ENCODE measurements at places on chromosomes 1 and 21. TPM values are rescaled to one million over a fixed set of nuclear protein-coding genes. Genes with fewer than 3 reads are reported as not detected.

CBR1 gene
- 369 TPM for total RNA-seq

ERG gene
- total RNA-seq: 20.9 TPM

SIK1 gene
- total RNA-seq: 93.5 TPM

PDZK1 gene
- total RNA-seq: 0.49 TPM

XPR1 gene
- 12.0 TPM for total RNA-seq

CAMK2N1 gene
- total RNA-seq: 18.9 TPM

AMY1B gene
- total RNA-seq: not detected

FAM151A gene
- not detected for total RNA-seq

FAM177B gene
- not detected for total RNA-seq

ENAH gene
- total RNA-seq: 62.4 TPM

DNA sequence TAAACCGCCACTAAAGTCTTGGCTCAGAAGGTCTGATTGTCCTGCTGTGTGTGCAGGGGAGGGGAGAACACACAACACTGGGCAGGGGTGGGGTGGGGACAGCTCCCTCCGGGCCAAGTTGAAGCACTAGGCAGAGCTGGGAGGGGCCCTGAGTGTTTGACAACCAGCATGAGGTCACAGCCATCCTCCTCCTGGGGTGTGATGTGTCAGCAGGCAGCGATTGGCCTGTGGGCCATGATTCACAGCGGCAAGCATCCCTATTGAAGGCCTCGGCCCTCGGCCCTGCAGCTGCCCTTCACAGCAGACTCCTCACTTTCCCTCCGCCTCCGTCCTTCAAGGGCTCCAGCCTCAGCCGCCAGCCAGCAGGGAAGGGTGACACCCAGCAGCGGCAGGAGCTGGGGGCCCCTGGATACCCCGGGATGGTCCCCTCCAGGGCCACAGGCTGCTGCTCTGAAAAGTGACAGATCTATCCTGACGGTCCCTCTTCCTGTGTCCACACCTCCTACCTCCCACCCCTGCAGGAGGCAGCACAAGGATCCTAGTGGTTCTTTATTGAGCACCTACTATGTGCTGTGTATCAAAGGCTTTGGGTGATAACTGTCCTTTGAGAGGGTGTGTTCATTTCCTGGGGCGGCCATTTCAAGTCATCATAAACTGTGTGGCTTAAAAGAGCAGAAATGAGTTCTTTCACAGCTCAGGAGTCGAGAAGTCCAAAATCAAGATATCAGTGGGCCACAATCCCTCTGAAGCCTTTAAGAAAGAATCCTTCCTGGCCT is 66.0 kb upstream of the SLC25A33 start:
- H3K4me3 ChIP-seq: no peak overlapping the region
- peak; percentile 97 for DNase-seq
- peak overlapping the region; percentile 88 for H3K27ac ChIP-seq
- H3K4me1 ChIP-seq: peaks cover 43% of the 10 kb centered on the region
- no peaks in the 10 kb centered on the region for H3K27me3 ChIP-seq
- H3K36me3 ChIP-seq: no peaks in the 10 kb centered on the region

DNA sequence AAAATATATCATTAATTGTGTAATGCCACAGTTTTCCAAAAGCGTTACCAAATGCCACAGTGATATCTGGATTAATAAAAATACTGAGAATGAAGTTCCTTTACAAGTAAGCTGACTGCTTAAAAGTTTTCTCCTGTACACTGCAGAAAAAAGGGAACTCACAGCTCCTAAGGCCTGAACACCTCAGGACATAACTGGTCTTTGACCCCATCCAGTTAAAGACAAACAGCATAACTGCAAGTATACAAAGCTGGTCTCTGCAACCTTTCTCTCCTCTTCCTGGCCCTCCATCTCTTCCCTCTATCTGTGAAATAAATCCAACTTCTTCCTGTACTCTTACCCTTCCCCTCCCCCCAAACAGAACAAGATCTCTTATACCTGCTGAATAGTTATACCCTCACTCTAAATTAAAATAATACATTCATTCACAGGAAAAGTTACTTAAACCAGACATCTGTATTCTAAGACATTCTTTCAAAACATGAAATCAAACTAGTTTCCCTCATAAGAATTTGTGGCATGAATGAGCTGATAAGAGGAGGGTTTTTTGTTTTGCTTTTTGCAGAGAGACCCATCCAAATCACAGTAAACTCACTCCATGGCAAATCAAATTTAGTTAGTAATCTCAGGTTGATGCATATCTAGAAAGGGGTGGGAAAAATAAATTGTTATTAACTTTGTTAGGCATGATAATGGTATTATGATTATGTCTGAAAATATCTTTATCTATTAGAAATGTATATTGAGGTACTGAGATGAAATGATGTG is 2.9 kb downstream of the DIPK1A start:
- H3K27me3 ChIP-seq: no peaks in the 10 kb centered on the region
- H3K4me1 ChIP-seq: peaks cover 20% of the 10 kb centered on the region
- H3K27ac ChIP-seq: no peak overlapping the region
- no peak overlapping the region for H3K4me3 ChIP-seq
- no peak for DNase-seq

- H3K36me3 ChIP-seq: no peaks in the 10 kb centered on the region
- peak overlapping the region; percentile 65 for H3K27ac ChIP-seq
- no peaks in the 10 kb centered on the region for H3K27me3 ChIP-seq
- H3K4me3 ChIP-seq: peak overlapping the region; percentile 60
- H3K4me1 ChIP-seq: peaks cover 24% of the 10 kb centered on the region
Observed at GRCh38 chr1:28087614-28088167, 719 bp downstream of the EYA3 start.

DNA sequence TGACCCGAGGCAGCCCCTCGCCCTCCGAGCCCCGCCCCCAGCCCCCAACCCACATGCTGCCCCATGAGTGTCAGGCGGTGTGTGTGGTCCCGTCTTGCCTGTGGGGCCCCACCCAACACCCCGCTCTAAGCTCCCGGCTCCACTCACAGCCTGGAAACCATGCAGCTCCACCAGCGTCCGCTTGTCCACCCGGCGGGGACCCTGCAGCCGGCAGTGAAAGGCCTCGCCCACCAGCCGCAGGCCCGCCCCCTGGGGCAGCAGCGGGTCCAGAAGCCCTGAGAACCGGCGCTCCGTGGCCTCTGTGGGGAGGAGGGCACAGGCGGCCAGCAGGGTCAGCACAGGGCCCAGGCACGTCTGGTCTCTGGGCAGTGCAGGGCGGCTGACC is 2.7 kb downstream of the C1QTNF12 start:
- no peak overlapping the region for H3K27ac ChIP-seq
- no peak for DNase-seq
- H3K4me1 ChIP-seq: peaks cover 20% of the 10 kb centered on the region
- no peak overlapping the region for H3K4me3 ChIP-seq

GRCh38 chr1:185699874-185700273 is 34.3 kb upstream of the HMCN1 start:
- H3K4me1 ChIP-seq: no peaks in the 10 kb centered on the region
- no peaks in the 10 kb centered on the region for H3K36me3 ChIP-seq
- no peak overlapping the region for H3K4me3 ChIP-seq
- DNase-seq: no peak
- H3K27me3 ChIP-seq: no peaks in the 10 kb centered on the region
- no peak overlapping the region for H3K27ac ChIP-seq

GRCh38 chr1:176119549-176119948 is 87.5 kb downstream of the COP1 start:
- DNase-seq: no peak
- H3K4me3 ChIP-seq: no peak overlapping the region
- no peaks in the 10 kb centered on the region for H3K4me1 ChIP-seq
- H3K27me3 ChIP-seq: no peaks in the 10 kb centered on the region
- H3K27ac ChIP-seq: no peak overlapping the region

- H3K4me1 ChIP-seq: no peaks in the 10 kb centered on the region
- H3K27me3 ChIP-seq: no peaks in the 10 kb centered on the region
- no peak overlapping the region for H3K27ac ChIP-seq
- H3K36me3 ChIP-seq: no peaks in the 10 kb centered on the region
- DNase-seq: no peak
Observed at GRCh38 chr1:68791800-68792199, 294.9 kb upstream of the DEPDC1 start.

- no peak overlapping the region for H3K4me3 ChIP-seq
- H3K36me3 ChIP-seq: no peaks in the 10 kb centered on the region
- no peak for DNase-seq
- peak overlapping the region; percentile 93 for H3K27ac ChIP-seq
Observed at GRCh38 chr1:27097484-27097917, 57.4 kb downstream of the SLC9A1 start.

DNA sequence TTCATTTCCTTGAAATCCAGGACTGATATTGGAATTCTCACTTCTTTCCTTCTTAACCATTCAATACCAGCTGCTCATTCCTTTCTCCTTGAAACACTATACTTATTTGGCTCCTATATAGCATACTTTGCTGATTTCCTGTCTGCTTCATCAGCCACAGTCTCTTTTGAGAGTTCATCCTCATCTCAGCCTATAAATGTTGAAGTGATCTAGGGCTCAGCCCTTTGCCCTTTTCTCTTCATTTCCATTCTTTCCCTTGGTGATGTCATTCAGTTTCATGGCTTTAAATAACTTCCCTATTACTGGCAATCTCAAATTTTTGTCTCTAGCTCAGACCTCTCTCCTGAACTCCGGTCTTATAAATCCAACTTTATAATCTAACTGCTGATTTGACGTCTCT is 24.1 kb upstream of the RABGAP1L start:
- H3K4me1 ChIP-seq: no peaks in the 10 kb centered on the region
- no peaks in the 10 kb centered on the region for H3K27me3 ChIP-seq
- H3K36me3 ChIP-seq: no peaks in the 10 kb centered on the region
- no peak overlapping the region for H3K27ac ChIP-seq
- no peak for DNase-seq
- H3K4me3 ChIP-seq: no peak overlapping the region

All from vagina (tissue), 2 donors.